Lower lobe of right lung (tissue), 2 donors: ENCODE measurements at places on chromosomes 7 and 10. TPM values are rescaled to one million over a fixed set of nuclear protein-coding genes. Genes with fewer than 3 reads are reported as not detected.

DNA sequence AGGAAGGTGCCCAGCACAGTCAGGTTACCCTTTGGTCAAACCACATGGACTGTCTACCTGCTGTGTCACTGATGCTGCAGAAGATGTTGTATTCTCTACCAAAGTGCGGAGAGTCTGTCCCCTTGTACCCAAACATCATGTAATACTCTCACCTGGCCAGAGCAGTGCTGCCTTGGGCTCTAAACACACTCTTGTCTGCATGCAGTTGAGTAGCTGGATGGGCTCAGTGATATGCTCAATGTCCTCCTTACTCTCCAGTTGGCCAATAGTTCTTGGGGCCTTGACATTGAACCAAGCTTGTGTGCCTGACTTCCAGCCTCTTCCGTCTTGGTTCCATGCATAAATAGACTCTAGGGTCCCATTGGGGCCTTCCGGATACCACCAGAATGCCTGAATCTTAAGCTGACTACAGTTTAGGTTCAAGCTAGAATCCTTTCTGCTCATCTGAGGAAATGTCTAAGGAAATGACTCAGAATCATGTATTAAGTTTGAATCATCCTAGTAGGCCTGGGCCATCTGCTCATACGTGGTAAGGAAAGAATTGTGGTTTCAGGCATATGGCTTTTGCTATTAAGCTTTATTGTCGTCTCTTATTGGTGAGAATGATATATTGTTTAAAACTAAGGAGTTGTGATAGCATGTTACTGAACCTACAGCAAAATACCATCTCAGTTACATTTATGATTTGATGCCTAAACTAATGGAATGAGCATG lies 118.0 kb downstream of the OTUD1 start:
- no peak overlapping the region for H3K27ac ChIP-seq
- H3K36me3 ChIP-seq = no peaks in the 10 kb centered on the region
- H3K4me1 ChIP-seq = no peaks in the 10 kb centered on the region
- no peaks in the 10 kb centered on the region for H3K27me3 ChIP-seq
- H3K4me3 ChIP-seq = no peak overlapping the region
- no peak for DNase-seq

Gene CHAT
- not detected for total RNA-seq

Gene FAM131B
- total RNA-seq = 0.53 TPM

DNA sequence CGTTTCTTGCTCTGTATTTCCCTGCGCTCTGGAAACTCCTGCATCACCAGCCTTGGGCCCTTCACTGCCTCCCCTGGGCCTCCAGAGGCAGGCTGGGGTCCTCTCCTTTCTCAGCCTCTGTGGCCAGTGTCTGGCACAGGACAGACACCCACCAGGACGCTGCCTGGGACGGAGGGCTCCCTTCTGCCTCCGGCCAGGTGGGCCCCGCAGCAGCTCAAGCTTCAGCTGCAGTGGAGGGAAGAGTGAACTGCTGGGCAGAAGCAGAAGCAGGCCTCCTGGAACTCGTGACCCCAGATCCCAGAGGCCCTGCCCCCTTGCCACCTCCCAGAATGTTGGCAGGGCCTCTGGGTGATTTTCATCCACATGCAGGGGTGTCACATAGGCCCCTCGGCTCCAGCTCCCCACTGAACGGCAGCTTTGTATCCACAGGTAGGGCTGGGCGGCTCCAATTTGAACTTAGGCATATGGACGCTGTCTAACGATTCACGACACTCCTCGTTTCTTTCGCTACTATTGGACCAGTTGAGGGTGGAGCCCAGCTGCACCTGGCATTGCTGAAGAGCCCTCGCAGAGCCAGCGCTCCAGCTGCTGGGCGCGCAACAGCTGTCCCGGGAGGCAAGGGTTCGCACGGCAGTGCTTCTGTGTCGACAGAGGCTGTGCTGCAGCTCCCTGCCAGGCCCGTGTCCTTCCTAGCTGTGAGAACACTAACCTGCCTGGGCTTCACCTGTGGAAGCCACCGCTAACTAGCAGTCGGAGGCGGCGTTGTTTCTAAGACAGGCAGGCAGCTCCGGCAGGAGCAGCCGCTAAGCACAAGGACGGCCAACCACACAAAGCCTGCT lies 18.4 kb upstream of the GPR146 start:
- peaks cover 23% of the 10 kb centered on the region for H3K4me1 ChIP-seq
- H3K4me3 ChIP-seq = no peak overlapping the region

- H3K36me3 ChIP-seq = no peaks in the 10 kb centered on the region
- no peaks in the 10 kb centered on the region for H3K27me3 ChIP-seq
- DNase-seq = no peak
Observed at GRCh38 chr7:120741371-120742042, 116.4 kb downstream of the TSPAN12 start.

DNA sequence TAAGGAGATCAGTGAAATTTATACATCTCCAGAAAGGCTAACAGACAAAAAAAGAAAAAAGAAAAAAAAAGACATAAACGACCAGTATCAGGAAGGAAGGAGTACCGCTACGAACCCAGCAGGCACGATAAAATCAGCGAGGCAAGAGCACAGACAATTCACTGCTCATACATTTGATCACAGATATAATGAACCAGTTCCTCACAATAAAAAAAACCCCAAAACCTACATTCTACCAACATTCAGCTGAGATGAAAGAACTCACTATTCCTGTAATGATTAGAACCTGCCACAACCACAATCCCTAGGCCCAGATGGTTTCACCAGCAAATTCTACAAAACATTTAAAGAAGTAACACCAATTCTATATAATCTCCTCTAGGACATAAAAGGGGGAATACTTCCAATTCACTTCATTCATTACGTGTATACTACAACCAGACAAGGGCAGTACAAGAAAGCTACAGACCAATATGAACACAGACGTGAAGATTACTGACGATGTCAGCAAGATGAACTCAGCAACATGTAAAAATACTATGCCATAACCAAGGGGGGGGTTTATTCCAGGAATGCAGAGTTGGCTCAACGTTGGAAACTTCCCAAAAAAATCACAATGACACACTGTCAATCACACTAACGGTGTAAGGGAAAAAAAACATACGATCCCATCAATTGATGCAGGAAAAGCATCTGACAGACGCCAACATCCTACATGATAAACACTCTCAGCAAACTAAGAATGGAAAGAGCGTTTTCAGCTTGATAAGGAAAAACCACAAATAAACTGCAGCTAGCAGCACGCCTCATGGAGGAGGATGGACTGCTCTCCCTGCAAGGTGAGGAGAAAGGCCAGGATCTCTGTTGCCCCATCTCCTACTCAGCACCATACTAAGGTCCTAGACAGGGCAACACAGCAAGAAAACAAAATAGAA lies 256.2 kb downstream of the ELFN1 start:
- DNase-seq = no peak
- H3K27me3 ChIP-seq = no peaks in the 10 kb centered on the region
- no peaks in the 10 kb centered on the region for H3K36me3 ChIP-seq
- peaks cover 9% of the 10 kb centered on the region for H3K4me1 ChIP-seq
- no peak overlapping the region for H3K27ac ChIP-seq

GRCh38 chr7:155343661-155344121 lies 46.0 kb downstream of the INSIG1 start:
- H3K27me3 ChIP-seq = peaks cover 5% of the 10 kb centered on the region
- no peak overlapping the region for H3K27ac ChIP-seq
- no peaks in the 10 kb centered on the region for H3K36me3 ChIP-seq
- H3K4me1 ChIP-seq = no peaks in the 10 kb centered on the region
- no peak overlapping the region for H3K4me3 ChIP-seq

DNA sequence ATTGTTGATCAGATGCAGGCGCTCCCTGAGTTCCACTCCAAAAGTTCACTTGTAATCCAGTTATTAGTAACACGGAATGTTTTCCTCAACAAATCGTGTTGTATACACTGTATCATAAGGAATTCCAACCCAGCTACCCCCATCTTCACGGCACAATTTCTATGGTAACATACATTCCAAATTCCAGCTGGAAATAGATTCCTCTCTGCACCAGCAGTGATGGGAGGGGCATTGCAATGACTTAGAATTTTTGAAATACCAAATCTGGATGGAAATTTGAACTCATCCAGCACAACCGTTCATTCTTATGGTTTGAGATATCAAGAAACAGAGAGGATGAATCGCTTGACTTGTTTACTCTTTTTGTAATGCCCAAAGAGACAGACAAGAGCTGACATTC lies 38.9 kb upstream of the RHEB start:
- peaks cover under 1% of the 10 kb centered on the region for H3K4me1 ChIP-seq
- DNase-seq = no peak
- H3K36me3 ChIP-seq = peaks cover 73% of the 10 kb centered on the region
- no peaks in the 10 kb centered on the region for H3K27me3 ChIP-seq

DNA sequence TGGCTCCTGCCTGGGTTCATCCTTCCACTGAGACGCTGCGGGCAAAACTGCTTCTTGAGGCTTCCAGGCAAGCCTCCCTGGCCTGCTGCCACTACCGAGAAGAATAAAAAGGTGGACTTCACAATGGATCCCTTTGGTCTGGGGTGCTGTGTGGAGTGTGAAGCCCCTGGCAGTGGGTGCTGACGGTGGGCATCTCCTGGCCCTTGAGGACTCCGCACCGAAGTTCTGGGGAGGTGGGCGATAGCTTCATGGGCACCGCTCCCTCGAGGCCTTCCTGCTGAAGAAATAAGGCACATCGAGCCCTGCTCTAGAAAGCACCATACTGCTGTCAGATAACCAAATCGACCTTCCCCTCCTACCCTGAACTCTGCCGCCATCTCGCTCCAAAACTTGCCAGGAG lies 106.6 kb upstream of the CTBP2 start:
- no peaks in the 10 kb centered on the region for H3K36me3 ChIP-seq
- no peak overlapping the region for H3K4me3 ChIP-seq
- no peaks in the 10 kb centered on the region for H3K4me1 ChIP-seq

- DNase-seq = no peak
- H3K4me3 ChIP-seq = no peak overlapping the region
- no peaks in the 10 kb centered on the region for H3K36me3 ChIP-seq
- H3K27ac ChIP-seq = no peak overlapping the region
Observed at GRCh38 chr7:75660566-75661215, 78.0 kb downstream of the HIP1 start.

- no peaks in the 10 kb centered on the region for H3K36me3 ChIP-seq
- H3K4me1 ChIP-seq = peaks cover 29% of the 10 kb centered on the region
- no peak overlapping the region for H3K27ac ChIP-seq
- DNase-seq = no peak
- H3K4me3 ChIP-seq = no peak overlapping the region
- H3K27me3 ChIP-seq = peaks cover 4% of the 10 kb centered on the region
Observed at GRCh38 chr7:26309089-26309488, 17.4 kb downstream of the SNX10 start.

DNA sequence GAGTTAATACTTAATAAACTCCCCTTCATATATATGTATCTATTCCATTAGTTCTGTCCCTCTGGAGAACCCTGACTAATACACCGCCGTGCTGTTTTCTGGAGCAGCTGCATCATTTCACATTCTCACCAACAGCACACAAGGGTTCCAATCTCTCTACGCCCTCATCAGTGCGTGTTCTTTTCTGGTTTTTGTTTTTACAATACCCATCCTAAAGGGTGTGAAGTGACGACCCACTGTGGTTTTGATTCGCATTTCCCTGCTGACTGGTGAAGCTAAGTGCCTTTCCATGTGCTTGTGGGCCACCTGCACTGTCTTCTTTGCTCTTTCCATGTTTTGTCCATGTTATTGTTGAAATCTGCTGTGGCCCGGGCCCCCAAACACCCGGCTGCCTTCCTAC lies 11.0 kb upstream of the INSIG1 start:
- DNase-seq = no peak
- H3K27me3 ChIP-seq = no peaks in the 10 kb centered on the region
- H3K36me3 ChIP-seq = no peaks in the 10 kb centered on the region
- H3K4me3 ChIP-seq = no peak overlapping the region
- peaks cover 3% of the 10 kb centered on the region for H3K4me1 ChIP-seq

DNA sequence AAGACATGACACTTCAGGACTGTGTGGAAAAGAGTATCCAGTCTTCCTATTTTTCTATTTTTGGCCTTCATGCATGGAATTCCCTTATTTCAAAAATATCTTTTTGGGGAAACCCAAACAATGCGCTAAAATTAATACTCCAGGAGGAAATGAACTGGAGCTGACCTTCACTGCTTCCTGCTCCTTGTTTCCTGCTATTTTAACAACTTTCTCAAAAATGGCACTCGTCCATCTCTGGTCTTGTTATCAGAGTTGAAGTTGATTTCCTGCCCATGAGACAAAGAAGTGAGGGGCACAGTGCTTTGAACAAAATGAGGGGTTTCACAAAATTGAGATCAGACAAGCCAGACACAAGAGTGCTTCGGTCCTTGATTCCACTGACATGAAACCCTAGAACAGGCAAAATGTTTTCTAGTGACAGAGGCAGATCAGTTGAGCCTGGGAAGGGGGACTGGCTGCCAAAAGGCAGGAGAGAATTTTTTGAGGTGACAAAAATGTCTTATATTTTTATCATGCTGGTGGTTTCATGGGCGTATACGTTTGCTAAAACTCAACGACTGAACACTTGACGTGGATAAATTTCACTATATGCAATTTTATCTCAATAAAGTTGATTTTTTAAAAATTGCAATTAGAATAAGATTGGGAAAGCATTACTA lies 193.2 kb downstream of the CREB5 start:
- no peak for DNase-seq
- H3K27ac ChIP-seq = no peak overlapping the region
- H3K27me3 ChIP-seq = no peaks in the 10 kb centered on the region
- no peak overlapping the region for H3K4me3 ChIP-seq

DNA sequence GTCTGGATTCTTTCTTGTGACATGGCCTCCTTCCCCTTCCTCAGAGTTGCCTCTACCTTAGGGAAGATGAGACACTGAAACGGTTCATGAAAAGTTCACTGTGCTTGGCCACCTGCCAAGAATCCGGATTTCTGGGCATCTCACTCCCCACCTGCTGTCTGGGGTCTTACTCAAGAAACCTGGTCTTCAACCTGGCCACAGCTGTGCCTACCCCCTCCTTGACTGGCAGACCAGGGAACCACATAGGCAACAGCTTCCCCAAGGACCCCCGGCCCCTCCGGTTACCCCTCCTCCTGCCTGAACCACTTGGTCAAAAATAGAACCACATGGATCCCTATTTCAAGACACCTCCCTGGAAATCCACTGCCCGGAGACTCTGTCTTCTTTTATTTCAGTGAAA lies 58.7 kb upstream of the NANOS1 start:
- peaks cover 3% of the 10 kb centered on the region for H3K27me3 ChIP-seq
- H3K27ac ChIP-seq = no peak overlapping the region
- H3K36me3 ChIP-seq = no peaks in the 10 kb centered on the region

DNA sequence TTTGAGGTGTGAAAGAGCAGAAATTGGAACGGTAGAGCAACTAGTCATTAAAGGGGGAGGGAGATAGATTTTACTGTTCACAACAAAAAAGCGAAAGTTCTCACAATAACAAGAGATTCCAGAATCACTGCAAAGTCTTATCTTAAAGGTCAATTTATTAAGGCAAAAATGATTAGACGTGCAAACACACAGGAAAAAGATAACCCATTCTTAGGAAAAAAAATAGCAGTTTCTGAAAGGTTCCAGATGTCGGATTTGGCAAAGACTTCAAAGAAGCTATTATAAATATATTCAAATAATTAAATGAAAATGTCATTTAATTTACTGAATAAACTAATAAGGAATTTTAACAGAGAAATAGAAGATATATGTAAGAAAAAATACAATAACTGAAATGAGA lies 70.8 kb upstream of the GNAI1 start:
- no peaks in the 10 kb centered on the region for H3K36me3 ChIP-seq
- H3K4me1 ChIP-seq = no peaks in the 10 kb centered on the region
- no peak for DNase-seq
- H3K27me3 ChIP-seq = no peaks in the 10 kb centered on the region
- H3K4me3 ChIP-seq = no peak overlapping the region

GRCh38 chr10:50512743-50513416 lies 110.9 kb downstream of the SGMS1 start:
- no peak for DNase-seq
- H3K4me3 ChIP-seq = no peak overlapping the region
- H3K4me1 ChIP-seq = peaks cover 27% of the 10 kb centered on the region
- H3K27me3 ChIP-seq = no peaks in the 10 kb centered on the region
- H3K36me3 ChIP-seq = no peaks in the 10 kb centered on the region
